Activated CD4-positive, alpha-beta memory T cell treated with anti-CD3 and anti-CD28 coated beads for 36 hours (primary cell): ENCODE measurements at places on chromosomes 7 and 10.

DNA sequence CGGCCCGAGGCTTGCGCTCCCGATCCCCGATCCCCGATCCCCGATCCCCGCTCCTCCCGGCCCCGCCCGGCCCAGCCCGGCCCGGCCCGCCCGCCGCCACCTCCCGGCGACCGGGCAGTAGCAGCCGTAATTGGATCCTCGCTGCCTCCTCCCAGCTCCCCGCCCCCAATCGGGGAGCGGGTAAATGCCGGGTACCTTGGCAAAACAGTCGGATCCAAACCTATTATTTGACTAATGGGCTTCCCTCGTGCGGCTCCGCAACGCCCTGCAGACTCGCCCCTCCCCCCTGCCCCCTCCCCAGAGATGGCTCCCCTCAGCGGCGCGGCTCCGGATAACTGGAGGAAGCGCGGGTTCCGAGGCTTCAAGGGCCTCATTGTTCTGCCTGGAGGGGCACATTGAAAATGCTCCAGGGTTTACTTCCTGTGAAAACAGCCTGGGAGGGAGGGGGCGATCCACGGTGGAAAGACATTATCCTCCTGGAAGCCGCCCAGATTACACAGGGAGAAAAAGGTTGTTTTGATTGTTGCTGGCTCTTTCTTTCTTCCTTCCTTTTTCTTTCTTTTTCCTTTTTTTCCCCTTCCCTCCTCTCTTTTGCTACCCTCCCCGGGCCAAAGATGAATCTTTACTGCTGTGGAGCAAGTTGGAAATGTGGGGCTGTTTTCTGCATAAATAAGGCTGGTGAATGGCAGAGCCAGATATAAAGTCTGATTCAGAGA is 94.7 kb upstream of the ZMIZ1 start:
- DNase-seq = peak; percentile 62

GRCh38 chr7:2015251-2015871 is 217.4 kb downstream of the MAD1L1 start:
- DNase-seq = no peak

GRCh38 chr7:128404886-128405470 is 4.8 kb downstream of the IMPDH1 start:
- peak; percentile 39 for DNase-seq

DNA sequence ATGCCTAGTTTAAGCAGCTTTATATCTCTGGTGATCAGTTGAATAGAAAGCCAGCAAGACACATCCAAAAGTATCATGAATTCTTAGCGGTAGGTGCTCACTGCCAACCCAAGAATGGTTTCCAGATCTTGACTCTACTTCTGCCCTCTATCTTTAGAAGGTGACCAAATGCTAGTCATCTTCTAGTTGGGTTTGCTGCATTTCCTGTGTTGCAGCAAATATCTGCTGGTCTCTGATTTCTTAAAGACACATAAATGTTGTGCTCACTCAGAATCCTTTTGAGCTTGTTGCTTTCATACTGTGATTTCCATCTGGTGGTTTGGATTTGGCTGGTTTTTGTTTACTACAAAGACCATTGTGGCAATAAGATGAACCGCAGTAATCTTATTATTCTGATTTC is 2.2 kb downstream of the CDC123 start:
- no peak for DNase-seq

GRCh38 chr10:50631052-50631451 is 7.3 kb upstream of the SGMS1 start:
- no peak for DNase-seq

GRCh38 chr7:23020742-23021401 is 6.9 kb upstream of the HYCC1 start:
- peak; percentile 27 for DNase-seq

DNA sequence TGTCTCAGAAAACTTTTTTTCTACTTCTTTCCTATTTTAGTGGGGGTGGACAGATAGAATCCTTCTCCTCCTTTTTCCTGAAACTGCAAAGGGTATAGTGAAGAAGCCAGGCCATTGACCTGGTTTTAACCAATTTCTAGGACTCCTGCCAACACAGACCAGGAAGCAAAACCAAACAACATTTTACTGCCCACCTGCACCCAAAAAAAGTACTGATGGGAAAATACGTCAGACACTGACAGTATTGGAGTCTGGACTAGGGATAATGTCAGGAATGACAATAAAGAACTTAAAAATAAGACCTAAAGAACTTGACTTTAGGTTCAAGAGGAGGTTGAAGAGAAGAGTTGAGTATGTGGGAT is 5.0 kb upstream of the STEAP4 start:
- no peak for DNase-seq

GRCh38 chr7:7848246-7848645 is 120.3 kb upstream of the GLCCI1 start:
- no peak for DNase-seq

DNA sequence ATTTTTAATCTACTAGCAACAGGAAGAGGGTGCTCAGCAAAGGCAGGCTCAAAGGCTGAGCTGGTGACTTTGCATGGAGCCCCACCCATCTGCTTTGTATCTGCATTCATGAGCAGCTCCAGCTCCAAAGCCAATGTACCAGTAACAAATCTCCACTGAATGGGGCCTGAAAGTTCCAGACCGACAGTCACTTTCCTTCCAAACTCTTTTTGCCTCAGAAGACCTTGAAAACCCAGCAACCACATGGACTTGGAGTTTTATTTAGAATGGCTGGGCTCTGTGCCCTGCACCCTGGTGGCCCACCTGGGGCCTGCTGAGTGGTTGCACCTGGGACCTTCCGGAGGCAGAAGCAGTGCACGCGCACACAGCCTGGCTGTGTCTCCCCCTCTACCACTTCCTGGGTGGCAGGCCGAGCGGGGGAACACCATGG is 195.0 kb upstream of the PLXNA4 start:
- peak; percentile 35 for DNase-seq

DNA sequence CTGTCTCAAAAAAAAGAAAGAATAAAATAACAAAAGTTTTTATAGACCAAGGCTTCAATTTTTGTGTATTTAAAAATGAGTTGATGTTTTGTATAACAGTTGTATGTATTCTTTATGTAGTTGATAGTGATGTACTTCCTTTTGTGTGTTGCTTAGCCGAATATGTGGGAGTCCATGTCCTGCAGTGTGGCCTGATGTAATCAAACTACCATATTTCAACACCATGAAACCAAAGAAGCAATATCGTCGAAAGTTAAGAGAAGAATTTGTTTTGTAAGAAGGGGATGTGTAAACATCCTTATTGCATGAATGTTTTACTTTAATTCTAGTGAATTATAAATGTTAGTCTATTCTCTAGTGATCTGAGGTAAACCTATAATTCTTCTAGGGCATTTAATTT is 56.6 kb downstream of the MPLKIP start:
- DNase-seq = no peak

DNA sequence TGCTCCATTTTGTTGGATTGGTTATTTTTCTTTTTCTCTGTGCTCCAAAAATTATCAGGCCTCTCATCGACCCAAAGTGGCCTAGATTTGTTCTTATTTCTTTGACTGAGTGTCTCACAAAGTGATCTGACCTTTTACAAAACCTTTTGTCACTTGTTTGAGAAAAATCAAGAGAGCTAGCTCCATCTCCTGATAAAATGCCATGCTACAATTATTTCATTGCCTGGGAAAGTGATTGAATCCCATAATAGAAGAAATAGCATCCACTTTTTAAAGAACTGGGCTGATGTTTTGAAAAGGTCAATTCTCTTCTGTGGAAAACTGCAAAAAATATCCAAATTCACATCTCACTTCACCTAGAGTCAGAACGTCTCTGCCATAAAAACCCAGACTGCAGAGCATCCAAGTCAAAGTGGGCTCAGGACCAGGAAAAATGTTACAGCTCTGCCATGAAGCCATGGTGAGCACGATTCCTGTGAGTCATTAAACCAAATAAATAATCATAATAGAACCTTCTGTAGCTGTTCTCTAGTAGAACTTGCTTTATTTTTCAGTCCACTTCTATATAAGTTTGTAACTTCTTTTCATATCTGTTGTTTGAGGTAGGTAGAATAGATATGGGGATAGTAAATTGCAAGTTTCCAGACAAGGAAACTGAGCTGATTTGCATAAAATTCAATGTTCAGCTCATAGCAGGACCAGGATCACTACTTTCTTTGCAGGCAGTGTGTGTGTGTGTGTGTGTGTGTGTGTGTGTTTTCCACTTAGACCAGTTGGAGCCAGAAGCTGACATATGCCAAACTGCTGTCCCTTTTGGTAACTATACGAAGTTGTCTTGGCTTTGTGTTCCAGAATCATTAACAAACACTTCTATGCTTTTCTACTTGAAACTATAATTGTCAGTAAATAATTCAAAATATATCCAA is 632.5 kb upstream of the ANKRD30A start:
- no peak for DNase-seq

DNA sequence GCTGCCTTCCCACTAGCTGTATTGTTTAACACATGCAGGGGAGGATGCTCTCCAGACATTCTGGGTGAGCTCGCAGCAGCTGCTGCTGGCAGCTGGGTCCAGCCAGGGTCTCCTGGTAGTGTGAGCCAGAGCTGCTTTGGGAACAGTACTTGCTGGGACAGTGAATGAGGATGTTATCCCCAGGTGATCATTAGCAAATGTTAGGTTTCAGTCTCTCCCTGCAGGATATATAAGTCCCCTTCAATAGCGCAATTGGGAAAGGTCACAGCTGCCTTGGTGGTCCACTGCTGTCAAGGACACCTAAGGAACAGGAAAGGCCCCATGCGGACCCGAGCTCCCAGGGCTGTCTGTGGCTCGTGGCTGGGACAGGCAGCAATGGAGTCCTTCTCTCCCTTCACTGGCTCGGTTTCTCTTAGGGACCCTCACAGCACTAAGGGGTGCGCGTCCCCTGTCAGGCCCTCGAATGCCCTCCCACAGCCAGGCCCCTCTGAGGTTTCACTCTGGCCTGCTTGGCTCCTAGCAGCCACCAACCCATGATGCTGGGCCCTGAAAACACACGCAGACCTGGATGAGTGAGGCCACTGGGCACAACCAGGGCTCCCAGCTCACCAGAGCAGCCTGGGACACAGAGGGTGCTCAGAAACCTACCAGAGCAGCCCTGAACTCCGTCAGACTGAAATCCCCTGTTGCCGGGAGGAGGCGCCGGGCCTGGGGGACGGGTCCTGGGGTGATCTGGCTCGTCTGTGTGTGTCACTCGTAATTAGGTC is 173.0 kb upstream of the LANCL2 start:
- DNase-seq = no peak

- DNase-seq = no peak
Observed at GRCh38 chr10:110404413-110404812, 93.3 kb upstream of the DUSP5 start.

DNA sequence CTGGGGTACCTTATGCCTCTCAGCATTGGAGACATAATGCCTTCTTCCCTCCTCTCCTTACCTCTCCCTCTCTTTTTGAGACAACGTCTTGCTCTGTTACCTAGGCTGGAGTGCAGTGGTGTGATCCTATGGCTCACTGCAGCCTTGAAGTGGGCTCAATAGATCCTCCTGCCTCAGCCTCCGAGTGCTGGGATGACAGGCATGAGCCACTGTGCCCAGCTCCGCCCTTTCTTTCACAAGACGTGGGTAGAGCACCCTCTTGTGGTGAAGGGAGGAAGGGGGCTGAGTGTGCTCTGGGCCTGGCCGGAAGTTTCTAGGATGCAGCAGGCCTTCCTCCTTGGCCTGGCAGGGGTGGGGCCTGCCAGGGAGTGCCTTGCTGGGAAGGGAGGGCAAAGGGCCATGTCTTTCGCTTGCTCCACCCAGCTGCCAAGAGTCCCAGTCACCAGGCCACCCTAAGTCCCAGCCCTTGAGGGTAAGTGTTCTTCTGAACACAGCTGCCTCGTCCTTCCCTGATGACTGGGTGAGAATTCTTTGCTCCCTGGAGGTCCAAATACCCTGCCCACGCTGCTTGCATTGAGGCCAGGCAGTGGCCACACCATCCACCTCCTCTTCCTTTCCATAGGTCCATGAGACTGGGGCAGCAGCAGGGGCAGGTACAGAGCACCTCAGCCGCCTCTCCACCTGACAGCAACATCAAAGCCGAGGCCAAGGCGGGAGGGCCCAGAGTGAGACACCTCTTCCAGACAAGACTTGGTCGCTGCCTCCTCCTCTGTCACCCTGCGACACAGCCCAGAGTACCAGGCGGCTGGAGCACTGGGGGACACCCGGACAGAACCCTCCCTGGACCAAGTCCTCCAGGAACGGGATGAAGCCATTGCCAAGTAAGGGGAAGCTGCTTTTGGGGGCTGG is 3.7 kb downstream of the ABHD11 start:
- DNase-seq = peak; percentile 89

DNA sequence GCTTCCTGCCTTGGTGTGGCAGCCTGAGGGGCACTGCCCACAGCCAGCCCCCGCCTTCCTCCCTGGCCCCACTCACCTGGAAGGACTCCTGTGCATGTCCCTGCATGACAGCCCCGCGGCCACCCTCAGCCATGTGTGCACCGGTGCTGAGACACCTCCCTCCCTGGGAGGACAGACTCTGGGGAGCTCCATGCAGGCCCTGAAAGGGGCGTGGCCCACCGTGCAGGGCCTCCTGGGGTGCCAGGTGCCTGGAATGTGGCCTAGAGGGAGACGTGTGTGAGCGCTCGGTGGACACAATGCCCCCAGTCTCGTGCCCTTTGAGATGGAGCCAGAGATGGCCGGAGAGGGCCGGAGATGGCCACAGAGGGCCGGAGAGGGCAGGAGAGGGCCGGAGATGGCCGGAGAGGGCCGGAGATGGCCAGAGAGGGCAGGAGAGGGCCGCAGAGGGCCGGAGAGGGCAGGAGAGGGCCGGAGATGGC is 59.1 kb upstream of the PPP2R2D start:
- DNase-seq = no peak

GRCh38 chr10:91294134-91294906 is 73.9 kb downstream of the PCGF5 start:
- DNase-seq = no peak

- no peak for DNase-seq
Observed at GRCh38 chr7:150975536-150976319, 2.4 kb downstream of the KCNH2 start.

GRCh38 chr7:106775552-106775936 is 89.5 kb upstream of the PIK3CG start:
- no peak for DNase-seq

DNA sequence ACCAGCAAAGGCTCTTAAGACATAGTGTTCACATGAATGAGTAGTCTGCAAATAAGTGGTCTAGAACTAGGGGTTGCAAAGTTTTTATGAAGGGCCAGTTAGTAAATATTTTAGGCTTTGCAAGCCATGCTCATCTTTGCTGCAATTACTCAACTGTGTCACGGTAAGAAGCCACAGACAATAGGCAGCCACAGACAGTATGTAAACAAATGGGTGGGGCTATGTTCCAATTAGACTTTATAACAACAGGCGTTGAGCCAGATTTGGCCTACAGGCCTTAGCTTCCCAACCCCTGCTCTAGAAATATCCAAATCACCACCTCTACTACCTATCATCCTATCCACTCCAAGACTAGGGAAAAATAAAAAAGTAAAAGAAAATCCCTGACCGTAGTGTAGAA is 9.2 kb downstream of the IKZF5 start:
- DNase-seq = no peak
